Upper lobe of left lung (tissue), 6 donors: ENCODE measurements at places on chromosomes 2 and 18. TPM values are rescaled to one million over a fixed set of nuclear protein-coding genes. Genes with fewer than 3 reads are reported as not detected.

GRCh38 chr2:121061633-121062032 is 223.4 kb downstream of the TFCP2L1 start:
- H3K27ac ChIP-seq = no peak overlapping the region
- no peaks in the 10 kb centered on the region for H3K4me1 ChIP-seq
- no peaks in the 10 kb centered on the region for H3K36me3 ChIP-seq

- no peak for DNase-seq
- H3K27me3 ChIP-seq = no peaks in the 10 kb centered on the region
- H3K36me3 ChIP-seq = no peaks in the 10 kb centered on the region
- no peak overlapping the region for H3K4me3 ChIP-seq
Measured at GRCh38 chr2:11140492-11140891, 14.8 kb upstream of the SLC66A3 start.

EFR3B gene
- 13.1 TPM for total RNA-seq

IL36B gene
- not detected for total RNA-seq

DNA sequence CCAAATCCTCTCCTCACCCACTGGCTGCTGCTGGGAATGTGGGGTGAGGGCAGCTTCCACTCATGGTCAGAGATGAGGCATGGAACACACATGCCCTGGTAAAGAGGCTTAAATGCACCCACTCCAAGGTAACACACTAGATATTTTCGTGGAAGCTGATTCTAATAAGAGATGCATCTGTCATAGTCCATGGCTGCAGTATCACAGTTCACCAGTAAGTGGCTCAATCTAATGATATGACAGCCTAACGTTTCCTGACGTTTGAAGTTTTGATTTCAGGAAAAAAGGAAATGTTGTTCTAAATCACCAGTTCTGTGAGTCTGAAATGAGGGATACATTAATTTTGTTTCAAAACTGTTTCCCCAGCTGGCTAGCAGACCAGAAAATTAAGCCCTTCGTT is 38.2 kb downstream of the LCT start:
- peaks cover 8% of the 10 kb centered on the region for H3K4me1 ChIP-seq
- no peak overlapping the region for H3K4me3 ChIP-seq
- no peaks in the 10 kb centered on the region for H3K36me3 ChIP-seq

- H3K4me3 ChIP-seq = no peak overlapping the region
- H3K27me3 ChIP-seq = no peaks in the 10 kb centered on the region
- no peaks in the 10 kb centered on the region for H3K4me1 ChIP-seq
- no peaks in the 10 kb centered on the region for H3K36me3 ChIP-seq
- no peak overlapping the region for H3K27ac ChIP-seq
Measured at GRCh38 chr18:63470751-63471150, 6.0 kb upstream of the SERPINB5 start.

SPAG16 gene
- total RNA-seq = 13.2 TPM

GRCh38 chr18:59303656-59304195 is 14.7 kb downstream of the CPLX4 start:
- H3K36me3 ChIP-seq = no peaks in the 10 kb centered on the region
- H3K27me3 ChIP-seq = no peaks in the 10 kb centered on the region
- DNase-seq = no peak
- H3K27ac ChIP-seq = no peak overlapping the region
- H3K4me3 ChIP-seq = no peak overlapping the region
- peaks cover 9% of the 10 kb centered on the region for H3K4me1 ChIP-seq

GRCh38 chr18:31497404-31497835 is 557 bp upstream of the DSG2 start:
- H3K27me3 ChIP-seq = peaks cover 8% of the 10 kb centered on the region
- peaks cover 16% of the 10 kb centered on the region for H3K4me1 ChIP-seq
- DNase-seq = no peak
- H3K27ac ChIP-seq = peak overlapping the region; percentile 81
- H3K4me3 ChIP-seq = no peak overlapping the region
- no peaks in the 10 kb centered on the region for H3K36me3 ChIP-seq

- H3K36me3 ChIP-seq = no peaks in the 10 kb centered on the region
- no peak overlapping the region for H3K27ac ChIP-seq
- no peak overlapping the region for H3K4me3 ChIP-seq
- DNase-seq = no peak
Measured at GRCh38 chr2:72289283-72289682, 141.6 kb upstream of the CYP26B1 start.

ZEB2 gene
- total RNA-seq = 121 TPM

DNA sequence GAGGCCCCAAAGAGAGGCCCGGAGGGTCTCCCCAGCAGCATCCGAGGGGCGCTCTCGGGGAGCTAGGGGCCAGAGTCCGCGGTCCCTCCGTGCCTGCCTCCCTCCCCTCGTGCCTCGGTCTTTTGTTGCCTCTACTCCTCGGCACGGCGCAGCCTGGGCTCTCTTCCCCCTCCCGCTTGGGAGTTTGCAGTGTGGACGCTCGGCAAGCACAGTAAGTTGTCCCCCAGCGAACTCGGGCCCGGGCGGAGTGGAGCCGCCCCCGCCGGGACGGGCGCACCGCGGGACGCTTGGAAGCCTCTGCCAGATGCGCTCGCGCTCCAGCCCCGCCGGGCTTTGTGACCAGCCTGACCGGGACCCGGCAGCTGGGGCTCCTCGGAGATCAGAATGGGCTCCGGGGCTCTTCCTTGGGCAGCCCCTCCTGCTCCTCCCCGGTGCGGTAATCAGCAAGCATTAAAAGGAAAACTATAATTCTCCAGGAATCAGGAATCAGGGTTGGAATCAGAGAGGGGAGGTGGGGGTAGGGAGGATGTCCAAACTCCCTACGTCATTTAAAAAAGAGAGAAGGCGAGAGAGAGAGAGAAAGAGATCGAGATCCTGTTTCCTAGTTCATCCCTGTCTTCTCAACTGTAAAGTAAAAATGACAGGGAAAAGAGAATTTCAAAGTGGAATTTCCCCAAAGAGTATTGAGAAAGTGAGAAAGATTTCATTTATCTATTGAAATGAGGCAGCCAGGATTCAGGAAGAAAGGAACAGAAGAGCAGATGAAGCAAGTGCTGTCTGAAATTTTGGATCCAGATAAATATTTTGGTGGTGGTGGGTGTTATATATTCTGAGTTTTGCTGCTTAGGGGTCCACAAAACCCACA is 786 bp upstream of the TMEM200C start:
- peaks cover 24% of the 10 kb centered on the region for H3K4me1 ChIP-seq
- H3K27me3 ChIP-seq = no peaks in the 10 kb centered on the region

DNA sequence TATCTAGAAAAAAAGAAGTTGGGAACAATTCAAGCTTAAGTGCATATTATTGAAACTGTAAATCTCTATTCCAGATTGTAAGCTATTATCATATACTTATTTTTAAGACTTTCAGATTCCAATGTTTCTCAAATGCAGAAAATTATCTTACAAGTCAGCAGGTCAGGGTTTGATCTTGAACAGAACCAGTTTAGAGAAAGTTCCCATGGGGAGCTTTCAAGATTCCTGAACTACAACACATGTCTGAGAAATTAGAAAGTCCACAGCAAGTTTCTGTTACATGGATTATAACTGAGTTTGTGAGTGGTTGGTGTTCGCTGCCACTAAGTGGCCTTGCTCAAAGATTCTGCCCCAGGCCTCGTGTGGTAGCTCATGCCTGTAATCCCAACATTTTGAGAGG is 31.6 kb upstream of the SP3 start:
- no peak for DNase-seq
- peaks cover 16% of the 10 kb centered on the region for H3K4me1 ChIP-seq
- H3K27ac ChIP-seq = no peak overlapping the region
- no peaks in the 10 kb centered on the region for H3K27me3 ChIP-seq
- H3K36me3 ChIP-seq = no peaks in the 10 kb centered on the region

GRCh38 chr2:98907385-98907784 is 28.6 kb downstream of the CRACDL start:
- no peaks in the 10 kb centered on the region for H3K27me3 ChIP-seq
- no peak overlapping the region for H3K4me3 ChIP-seq
- H3K36me3 ChIP-seq = no peaks in the 10 kb centered on the region
- no peak for DNase-seq
- no peak overlapping the region for H3K27ac ChIP-seq

RHOB gene
- total RNA-seq = 364 TPM

DNA sequence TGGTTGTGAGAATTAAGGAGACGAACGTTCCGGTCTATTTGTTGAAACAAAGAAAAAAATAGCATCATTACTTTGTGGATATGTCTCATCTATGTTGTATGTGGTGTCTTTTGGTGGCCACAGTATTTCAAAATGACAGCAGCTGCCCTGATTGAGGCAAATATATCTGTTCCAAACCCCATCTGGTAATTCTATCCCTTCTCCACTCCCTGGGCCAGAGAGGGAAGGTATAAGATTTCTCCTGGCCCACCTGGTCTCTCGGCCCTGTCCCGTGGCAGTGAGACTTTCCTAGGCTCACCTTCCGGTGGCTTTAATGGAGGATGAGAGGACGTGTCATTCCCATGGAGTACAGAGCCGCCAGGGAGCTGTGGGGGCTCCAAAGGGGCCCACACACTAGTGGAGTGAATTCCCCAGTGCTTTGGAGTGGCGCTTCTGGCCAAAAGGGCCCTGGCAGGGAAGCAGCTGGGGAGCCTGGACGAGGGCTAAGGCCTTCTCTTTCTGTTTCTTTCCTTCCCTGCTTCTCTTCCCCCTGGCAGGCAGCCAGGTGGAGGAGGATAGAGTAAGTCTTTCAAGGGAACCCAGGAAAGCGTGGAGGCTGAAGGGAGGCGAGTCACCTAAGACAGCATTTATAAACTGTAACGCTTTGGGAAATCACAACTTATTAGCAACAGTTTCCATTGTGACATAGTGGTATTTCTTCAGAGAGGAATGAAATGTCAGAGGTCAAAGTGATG is 5.6 kb downstream of the FOSL2 start:
- H3K4me1 ChIP-seq = peaks cover 58% of the 10 kb centered on the region
- no peaks in the 10 kb centered on the region for H3K27me3 ChIP-seq
- H3K27ac ChIP-seq = peak overlapping the region; percentile 25
- H3K36me3 ChIP-seq = peaks cover 52% of the 10 kb centered on the region

DNA sequence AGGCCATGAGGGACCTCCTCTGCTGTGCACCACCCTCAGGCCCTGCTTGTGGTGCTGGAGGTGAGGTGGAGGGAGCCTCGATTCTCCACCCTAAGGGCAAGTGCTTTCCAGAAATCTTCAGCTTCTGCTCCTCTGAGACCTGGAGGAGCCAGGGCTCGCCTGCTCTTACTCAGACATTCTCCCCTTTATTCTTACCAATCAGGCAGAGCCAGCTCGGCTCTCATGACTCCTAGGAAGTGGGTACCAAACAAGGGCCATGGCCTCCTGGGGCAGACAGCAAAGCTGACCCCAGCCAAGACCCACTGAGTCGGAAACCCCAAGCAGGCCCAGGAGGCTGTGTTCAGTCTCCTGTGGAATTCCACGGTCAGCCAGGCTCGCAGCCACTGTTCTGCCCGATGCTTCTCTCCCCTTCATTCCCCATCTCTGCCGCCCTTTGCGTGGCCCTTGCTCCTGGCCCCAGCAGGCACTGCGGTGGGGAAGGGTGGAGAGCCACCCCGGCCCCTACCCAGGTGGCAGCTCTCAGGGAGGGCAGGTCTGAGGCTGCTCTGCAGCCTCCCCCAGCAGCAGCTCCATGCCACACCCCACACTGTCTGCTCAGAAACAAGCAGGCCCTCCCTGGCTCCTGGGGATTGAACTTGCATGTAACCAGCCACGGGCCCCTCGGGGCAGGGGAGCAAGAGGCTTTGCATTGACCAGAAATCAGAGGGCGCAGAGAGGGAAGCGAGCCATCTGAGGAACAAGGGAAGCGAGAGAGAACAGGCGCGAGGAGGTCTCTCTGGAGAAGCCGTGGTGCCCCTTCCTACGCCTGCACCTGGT is 24.0 kb downstream of the HS1BP3 start:
- no peaks in the 10 kb centered on the region for H3K27me3 ChIP-seq
- H3K4me1 ChIP-seq = peaks cover 15% of the 10 kb centered on the region
- H3K4me3 ChIP-seq = no peak overlapping the region
- no peak overlapping the region for H3K27ac ChIP-seq
- no peak for DNase-seq

- no peaks in the 10 kb centered on the region for H3K4me1 ChIP-seq
- no peak overlapping the region for H3K4me3 ChIP-seq
- no peak overlapping the region for H3K27ac ChIP-seq
- H3K36me3 ChIP-seq = peaks cover 34% of the 10 kb centered on the region
Measured at GRCh38 chr18:80133124-80133523, 24.1 kb downstream of the ADNP2 start.

DNA sequence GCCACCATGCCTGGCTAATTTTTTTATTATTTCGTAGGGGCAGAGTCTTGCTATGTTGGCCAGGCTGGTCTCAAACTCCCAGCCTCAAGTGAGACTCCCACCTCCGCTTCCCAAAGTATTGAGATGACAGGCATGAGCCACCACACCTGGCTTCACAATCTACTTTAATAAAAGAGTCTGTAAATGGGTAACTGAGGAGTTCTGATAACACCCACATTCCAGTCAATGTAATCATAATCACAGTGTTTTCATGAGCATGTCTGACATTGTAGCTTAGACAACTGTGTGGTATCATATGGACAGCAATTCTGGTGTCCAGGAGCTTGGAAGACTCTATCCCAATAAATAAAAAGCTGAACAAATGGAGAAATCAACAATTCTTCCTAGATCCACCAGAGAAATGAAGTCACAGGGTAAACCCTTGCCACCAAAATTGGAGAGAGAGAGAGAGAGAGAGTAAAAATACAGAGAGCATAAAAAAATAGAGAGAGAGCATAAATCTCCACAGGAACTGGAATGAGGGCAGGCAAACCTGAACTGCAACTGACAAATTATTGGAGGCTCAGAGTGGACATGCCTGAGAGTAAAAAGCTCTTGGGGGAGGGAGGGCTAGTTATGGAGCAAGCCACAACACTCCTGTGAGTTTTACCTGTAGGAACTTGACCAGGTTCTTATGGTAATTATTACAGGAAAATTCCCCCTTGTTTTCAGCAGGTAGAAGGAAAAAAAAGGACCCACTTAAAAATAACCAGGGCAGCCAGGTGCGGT is 12.4 kb upstream of the NBEAL1 start:
- no peak overlapping the region for H3K4me3 ChIP-seq
- no peaks in the 10 kb centered on the region for H3K4me1 ChIP-seq
- H3K27ac ChIP-seq = no peak overlapping the region
- no peaks in the 10 kb centered on the region for H3K27me3 ChIP-seq
- no peak for DNase-seq

- H3K4me3 ChIP-seq = no peak overlapping the region
- DNase-seq = no peak
- no peaks in the 10 kb centered on the region for H3K27me3 ChIP-seq
- H3K36me3 ChIP-seq = no peaks in the 10 kb centered on the region
Measured at GRCh38 chr2:128511731-128512378, 193.2 kb upstream of the HS6ST1 start.

LRRC30 gene
- not detected for total RNA-seq

DNA sequence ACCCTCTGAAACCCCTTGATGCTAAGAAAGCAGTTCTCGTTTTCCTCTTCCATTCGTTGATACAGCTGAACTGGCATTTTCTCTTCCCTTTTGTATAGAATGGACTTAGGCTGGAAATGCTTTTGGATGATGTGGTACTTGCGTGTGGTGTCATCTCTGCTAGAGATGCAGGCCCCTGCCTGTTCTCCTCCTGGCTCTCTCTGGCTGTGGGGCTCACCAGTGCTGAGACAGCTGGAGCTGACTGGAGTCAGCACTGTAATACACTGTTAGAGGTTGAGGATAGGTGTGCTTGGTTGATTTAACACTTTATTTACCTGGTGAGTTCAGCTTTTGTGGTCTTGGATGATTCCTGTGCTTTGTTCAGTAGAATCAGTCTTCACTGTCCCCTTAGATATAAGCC is 30.2 kb downstream of the PARD3B start:
- no peak overlapping the region for H3K4me3 ChIP-seq
- H3K4me1 ChIP-seq = no peaks in the 10 kb centered on the region
- H3K36me3 ChIP-seq = no peaks in the 10 kb centered on the region
- H3K27ac ChIP-seq = no peak overlapping the region

GRCh38 chr2:241912021-241912555 is 42.6 kb downstream of the RTP5 start:
- H3K27me3 ChIP-seq = no peaks in the 10 kb centered on the region
- no peak overlapping the region for H3K27ac ChIP-seq
- H3K4me1 ChIP-seq = no peaks in the 10 kb centered on the region
- H3K36me3 ChIP-seq = no peaks in the 10 kb centered on the region
- no peak overlapping the region for H3K4me3 ChIP-seq
- no peak for DNase-seq
